ENCODE measurements at places on chromosomes 7 and 10.

GRCh38 chr7:121433775-121434174 lies 37.7 kb upstream of the FAM3C start:
- no peak for DNase-seq

GRCh38 chr7:143979359-143979758 lies 20.8 kb upstream of the OR6B1 start:
- DNase-seq, result no peak

- no peak for DNase-seq
These were observed 101.1 kb downstream of the TNS3 start for GRCh38 chr7:47480576-47481538.

GRCh38 chr7:120170834-120171233 lies 102.1 kb upstream of the KCND2 start:
- DNase-seq, result no peak

DNA sequence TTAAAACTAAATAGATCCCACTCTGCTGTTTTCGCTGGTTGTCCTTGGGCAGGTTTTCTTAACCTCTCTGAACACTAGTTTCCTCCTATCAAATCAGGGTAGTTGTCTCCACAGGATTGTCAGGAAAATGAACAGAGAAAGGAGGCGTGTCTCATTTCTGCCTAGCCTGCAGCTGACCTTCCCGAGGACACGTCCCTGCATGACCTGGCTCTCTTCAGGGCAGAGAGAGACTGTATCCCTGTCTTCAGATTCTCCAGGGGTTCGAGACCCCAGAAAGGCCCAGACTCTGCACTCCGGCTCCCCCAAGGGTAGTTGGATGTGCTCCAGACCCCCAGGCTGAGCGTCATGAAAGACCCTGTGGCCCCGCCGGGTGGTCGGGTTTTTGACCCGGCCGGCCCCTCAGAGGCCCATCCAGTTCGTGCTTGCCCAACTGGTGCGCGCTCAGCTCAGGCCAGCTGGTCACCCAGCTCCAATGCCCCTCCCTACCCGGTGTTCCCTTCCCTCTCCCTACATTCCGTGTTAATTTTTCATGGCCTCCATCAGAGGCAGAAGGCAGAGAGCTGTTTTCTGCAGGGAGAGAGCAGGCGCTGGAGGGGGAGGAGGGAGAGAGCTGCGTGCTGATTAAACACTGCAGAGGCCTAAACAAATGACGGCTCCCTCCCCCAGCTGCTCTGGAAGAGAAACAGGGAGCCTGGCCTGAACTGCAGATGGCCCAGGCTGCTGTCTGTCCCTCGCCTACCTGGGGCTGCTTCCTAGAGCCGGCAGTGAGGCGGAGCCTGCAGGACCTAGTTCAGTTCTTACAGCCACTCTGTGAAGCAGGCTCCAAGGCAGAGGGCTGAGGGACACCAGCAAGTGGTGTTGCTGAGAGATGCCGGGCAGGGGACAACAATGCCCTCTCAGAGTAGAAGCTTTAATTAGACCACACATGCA lies 86.2 kb upstream of the PPIF start:
- DNase-seq, result no peak

GRCh38 chr10:100621360-100622205 lies 85.8 kb downstream of the HIF1AN start:
- no peak for DNase-seq

- DNase-seq, result no peak
These were observed 426.9 kb downstream of the CCSER2 start for GRCh38 chr10:84755311-84755710.

DNA sequence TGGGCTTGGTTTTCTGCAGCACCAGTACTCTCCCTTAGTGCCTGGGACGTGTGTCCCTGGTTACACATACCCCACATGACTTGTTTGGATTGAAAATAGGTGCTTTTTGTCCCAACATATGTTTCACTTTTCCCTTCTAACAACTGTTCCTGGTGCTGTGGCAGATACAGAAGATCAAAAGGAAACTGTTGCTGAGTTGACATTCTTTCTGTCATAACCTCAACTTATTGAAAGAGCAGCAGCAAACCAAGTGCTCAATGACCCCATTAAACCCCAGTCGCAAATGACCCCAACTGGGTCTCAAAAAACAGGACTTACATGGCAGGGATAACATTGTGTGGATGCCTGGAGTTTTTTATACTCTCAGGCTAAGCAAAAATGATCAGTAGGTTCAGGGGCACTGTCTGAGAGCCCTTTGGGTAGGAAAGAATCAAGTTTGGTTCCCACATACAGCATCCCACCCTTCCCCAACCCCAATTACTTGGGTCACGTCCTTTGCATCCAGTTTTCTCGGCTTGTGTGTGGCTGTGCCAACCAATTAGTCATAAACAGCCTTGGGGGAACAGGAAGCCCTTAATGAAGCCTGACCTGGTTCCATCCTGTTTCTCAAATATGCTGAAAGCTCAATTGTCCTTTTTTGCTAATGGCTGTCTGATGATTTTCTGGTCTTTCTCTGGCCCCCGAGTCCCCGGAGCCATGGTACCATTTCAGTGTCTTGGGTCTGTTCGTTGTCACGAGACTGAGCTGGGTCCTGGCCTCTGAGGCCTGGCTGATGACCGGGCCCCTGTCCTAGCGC lies 4.9 kb downstream of the HKDC1 start:
- no peak for DNase-seq

- no peak for DNase-seq
These were observed 72.9 kb upstream of the ABCB5 start for GRCh38 chr7:20542594-20542993.

- no peak for DNase-seq
These were observed 22.2 kb upstream of the CPXM2 start for GRCh38 chr10:123913688-123914268.

DNA sequence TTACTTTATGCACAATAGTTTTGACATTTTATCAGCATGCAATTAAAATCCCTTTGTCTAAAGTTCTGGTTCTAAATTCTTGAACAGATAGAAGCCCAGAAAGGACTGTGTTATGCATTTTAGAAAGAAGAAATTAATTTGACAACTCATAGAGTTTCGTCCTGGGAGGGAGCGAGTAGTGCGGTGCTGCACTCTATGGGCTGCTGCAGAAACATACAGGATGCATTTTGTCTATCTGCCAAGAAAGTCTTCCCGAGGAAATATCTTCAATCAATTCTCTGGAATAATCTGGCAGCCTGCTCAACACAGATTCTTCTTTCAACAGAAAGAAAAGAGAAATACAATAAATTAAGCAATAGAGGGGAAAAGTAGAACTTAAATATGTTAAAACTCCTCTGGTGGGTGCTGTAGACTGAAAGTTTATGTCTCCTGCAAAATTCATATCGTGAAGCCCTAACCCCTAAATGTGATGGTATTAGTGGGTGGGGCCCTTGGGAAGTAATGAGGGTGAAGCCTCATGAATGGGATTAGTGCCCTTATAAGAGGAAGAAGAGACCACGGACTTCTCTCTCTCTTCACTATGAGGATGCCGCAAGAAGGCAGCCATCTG lies 39.0 kb upstream of the IFRD1 start:
- no peak for DNase-seq

- no peak for DNase-seq
These were observed 1.4 kb upstream of the SH3PXD2A start for GRCh38 chr10:103856797-103857170.

GRCh38 chr7:155449008-155449868 lies 8.7 kb upstream of the EN2 start:
- DNase-seq, result no peak

DNA sequence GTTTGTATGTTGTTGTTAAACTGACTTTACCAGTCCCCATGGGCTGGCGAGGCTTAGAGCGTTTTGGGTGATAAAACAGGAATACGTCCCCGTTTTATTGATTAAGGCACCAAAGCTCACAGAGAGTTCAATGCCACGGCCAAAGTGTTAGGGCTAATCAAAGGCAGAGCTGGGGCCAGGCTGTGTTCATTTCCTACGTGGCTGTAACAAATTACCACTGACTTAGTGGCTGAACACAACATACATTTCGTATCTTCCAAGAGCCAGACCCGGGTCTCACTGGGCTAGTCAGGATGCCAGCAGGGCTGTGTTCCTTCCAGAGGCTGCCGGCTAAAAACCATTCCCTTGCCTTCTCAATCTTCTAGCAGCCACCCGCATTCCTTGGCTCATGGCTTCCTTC lies 94.4 kb upstream of the HABP2 start:
- no peak for DNase-seq

GRCh38 chr7:33748793-33749192 lies 156.5 kb upstream of the BMPER start:
- DNase-seq, result no peak

- no peak for DNase-seq
These were observed 55.1 kb downstream of the UNCX start for GRCh38 chr7:1287752-1288201.

- DNase-seq, result no peak
These were observed 12.5 kb upstream of the DAGLB start for GRCh38 chr7:6460303-6460702.

DNA sequence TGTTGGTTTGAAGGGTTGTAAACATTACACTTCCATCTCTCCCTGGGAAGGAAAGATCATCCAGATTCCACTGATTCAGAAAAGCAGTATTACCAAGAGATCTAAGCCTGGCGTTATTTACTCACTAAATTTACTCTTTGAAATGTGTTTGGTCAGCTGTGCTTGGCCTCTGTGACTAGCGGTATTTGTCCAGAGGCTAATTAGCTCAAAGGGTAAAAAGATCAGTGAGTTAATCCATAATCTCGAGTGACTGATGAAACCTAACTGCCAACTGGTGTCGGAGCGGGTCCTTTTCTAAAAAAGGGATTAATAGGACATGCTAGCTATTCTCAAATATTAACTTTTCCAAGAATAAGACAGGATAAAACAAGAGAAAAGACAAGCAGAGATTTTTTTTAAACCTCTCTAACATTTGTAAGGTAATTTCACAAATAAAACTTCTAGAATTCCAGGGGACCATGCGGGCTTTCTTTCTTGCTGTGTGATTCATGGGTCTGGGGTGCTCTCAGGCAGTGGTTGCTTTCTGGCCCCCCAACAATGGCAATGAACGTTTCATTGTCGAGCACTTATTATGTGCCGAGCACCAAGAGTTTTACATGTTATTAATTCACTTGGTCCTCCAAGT lies 247.3 kb upstream of the AOAH start:
- DNase-seq, result no peak

DNA sequence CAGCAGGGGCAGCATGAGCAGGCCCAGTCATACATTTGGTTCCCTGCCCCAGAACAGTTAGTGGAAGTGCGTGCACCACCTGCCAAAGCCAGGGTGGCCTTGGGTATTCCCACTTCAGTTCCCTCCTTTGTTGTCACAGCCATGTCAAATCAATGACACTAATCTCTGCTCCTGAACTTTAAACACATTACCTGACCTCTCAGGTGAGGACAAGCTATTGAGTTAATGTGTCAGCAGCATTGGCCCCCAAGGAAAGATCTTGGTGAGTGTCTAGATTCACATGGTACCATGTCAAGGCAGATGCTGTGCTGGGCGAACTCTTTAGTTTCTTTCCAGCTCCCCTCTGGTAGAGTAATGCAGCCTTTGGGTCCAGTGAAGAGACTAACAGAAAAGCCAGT lies 2.1 kb downstream of the CYP3A5 start:
- no peak for DNase-seq

- no peak for DNase-seq
These were observed 15.3 kb downstream of the KCNH2 start for GRCh38 chr7:150962553-150963399.

GRCh38 chr10:93945819-93946218 lies 47.9 kb upstream of the PLCE1 start:
- DNase-seq, result no peak

DNA sequence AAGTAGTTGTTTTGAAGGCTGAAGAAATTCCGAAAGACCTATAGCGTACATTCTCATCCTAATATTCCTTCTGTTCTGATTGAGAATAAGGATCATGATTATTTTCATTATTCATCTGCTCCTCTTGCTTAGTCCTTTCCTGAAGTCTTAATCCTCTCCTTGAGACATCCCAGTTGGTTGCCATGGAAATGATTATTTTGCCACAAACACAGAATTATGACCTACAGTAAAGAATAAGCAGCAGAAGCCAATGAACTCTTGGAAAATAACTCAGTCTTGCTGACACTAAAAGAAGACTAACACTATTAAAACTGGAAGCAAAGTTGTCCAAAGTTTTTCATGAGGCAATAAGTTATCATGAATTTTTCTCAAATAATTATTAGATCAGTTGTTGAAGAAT lies 47.8 kb upstream of the JAZF1 start:
- DNase-seq, result no peak

GRCh38 chr7:47875998-47876744 lies 72.1 kb downstream of the PKD1L1 start:
- no peak for DNase-seq

DNA sequence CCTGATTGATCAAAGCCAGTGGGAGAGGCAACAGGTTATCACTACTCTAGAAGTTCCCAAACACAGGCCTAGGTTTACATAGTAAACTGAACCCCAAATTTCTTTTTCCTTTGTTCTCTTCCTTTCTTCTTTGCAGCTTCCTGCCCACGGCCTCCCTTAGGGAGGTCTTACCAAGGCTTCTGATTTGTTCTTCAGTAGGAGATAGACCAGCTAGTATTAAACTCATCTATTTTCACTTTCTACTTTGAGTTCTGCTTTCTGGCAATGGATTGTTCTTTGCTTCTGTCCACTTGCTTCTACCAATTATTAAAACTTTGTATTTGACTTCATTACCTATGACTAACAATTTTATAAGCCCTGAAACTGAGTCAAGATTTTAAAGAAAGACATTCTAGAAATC lies 251.2 kb upstream of the FZD1 start:
- no peak for DNase-seq

DNA sequence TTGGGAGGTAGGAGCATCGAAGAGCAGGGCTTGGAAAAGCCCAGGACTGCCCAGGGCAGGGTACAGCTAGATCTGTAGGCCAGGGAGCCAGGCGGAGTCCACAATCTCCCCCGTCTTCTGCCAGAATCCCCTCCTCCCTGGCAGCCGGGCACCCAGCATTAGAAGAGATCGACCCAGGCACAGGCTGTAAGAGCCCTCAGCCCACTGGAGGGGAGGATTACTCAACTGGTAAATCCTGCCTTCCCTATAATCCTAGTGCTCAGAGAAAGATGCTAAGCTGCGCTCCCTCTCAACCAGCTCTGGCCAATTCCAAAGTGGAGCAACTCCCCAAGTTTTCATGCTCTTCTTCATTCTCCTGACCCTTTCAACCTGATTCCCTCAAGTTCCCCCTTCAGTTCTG lies 3.2 kb downstream of the SPOCK2 start:
- DNase-seq, result no peak

GRCh38 chr7:69656890-69657289 lies 58.6 kb downstream of the AUTS2 start:
- no peak for DNase-seq

DNA sequence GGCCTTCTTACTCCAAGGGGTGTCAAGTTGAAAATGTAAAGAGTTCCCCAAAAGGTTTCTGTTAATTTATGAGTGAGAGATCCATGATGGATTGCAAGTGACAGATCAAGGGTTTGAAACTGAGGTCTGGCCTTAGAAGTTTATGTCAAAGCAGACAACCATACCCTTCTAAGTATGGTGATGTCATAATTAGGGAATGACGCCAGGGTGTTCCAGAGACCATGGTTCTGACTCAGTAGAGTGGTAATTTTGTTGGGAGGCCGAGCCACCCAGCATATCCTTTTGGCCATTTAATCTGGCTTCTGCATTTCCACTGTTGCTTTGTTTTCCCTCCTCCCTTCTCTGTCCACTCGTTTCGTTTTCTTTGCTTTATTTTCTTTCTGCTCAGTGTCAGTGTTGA lies 2.7 kb downstream of the TRUB1 start:
- no peak for DNase-seq

All from ascending aorta (tissue), 2 donors.